ENCODE measurements at places on chromosomes 13 and 19.

DNA sequence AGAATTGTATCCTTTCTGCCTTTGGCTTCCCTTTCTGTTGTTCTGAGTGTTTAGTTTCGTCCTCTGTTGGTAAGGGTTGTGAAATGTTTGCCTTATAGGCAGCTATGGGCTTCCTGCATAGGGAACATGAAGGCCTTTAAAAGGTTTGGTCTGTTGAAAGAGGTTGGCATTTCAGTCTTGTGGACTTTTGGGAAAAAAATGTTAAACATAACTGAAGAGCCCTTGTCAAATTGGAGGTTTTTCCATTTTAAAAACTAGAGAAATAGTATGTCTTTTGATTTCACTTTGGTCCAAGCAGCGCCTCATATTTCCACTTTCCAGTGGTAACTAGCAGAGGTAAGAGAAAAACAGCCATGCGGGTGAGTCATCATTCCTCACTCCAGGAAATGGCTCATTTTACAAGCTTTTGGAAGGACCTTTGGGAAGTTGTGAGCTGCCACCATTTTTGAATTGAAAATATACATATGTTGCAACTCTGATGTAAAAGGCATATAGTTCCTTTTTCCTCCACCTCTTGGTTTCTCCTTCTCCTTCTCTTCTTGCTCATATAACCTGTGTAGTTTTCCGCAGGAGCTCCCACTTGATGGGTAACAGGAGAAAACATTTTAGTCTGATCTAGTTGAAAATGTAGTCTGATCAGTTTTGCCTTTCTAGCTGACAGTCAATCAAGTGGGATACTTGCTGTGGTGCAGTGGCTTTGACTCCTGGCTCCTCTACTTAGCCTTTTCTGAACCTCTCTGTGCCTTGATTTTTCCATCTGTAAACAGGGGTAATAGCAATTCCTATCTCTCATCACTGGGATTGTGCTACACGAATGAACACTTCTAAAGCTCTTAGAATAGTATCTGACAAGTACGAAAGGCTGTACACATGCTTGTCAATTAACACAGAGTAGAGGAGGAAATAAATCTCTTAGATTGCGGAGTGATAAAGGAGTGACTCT lies 23.0 kb downstream of the GPC6 start:
- DNase-seq, result peak; percentile 87

- no peak for DNase-seq
Observed at GRCh38 chr13:105641121-105641520, 894.3 kb downstream of the EFNB2 start.

DNA sequence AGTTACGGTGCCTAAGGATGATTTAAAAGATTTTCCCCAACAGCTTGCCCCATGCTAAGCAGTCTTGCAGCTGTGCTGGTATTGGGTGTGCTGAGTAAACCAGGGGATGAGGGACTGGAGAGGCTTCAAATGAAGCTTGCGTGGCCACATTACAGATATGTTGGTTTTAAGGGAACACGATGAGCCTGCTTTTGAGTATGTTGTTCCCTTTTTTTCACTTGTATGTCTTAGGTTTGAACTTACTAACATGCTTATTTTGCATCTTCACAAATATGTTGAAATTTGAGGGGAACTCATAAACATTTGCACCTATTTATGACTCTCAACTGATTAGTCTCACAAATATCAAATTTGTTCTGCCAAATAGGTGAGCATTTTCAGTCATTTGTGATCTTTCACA lies 2.0 kb upstream of the IL17D start:
- no peak for DNase-seq

DNA sequence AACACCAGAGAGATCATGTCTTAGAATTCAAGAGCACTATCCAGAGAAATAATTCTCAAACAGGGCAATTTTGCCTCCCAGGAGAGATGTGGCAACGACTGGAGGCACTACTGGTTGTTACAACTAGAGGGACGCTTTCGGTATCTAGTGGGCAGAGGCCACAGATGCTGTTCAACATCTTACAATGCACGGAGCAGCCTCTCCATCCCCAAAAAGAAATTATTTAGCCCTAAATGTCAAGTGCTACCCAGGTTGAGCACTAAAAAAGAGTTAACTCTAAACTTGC lies 78.6 kb downstream of the ABCC4 start:
- no peak for DNase-seq

DNA sequence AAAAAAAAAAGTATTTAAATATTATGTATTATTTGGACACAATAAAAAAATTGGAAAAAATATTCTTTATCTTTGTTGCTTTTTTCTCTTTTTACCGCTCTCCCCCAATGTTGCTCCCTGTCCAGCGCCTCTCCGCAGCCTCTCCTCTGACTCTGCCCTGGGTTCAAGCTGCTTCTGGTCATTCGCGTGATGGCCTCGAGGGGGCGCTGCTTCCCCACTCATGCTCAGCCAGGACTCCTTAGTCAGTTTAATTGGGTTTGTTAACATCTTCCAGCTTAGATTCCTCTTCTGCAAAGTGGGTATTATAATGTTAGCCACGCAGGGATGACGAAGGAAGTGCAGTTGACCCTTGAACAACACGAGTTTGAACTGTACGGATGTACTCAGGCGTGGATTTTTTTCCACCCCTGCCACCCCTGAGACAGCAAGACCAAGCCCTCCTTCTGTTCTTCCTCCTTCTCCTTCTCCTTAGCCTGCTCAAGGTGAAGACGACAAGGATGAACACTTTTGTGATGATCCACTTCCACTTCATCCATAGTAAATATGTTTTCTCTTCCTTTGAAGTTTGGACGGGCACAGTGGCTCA lies 4.9 kb upstream of the NWD1 start:
- peak; percentile 39 for DNase-seq

DNA sequence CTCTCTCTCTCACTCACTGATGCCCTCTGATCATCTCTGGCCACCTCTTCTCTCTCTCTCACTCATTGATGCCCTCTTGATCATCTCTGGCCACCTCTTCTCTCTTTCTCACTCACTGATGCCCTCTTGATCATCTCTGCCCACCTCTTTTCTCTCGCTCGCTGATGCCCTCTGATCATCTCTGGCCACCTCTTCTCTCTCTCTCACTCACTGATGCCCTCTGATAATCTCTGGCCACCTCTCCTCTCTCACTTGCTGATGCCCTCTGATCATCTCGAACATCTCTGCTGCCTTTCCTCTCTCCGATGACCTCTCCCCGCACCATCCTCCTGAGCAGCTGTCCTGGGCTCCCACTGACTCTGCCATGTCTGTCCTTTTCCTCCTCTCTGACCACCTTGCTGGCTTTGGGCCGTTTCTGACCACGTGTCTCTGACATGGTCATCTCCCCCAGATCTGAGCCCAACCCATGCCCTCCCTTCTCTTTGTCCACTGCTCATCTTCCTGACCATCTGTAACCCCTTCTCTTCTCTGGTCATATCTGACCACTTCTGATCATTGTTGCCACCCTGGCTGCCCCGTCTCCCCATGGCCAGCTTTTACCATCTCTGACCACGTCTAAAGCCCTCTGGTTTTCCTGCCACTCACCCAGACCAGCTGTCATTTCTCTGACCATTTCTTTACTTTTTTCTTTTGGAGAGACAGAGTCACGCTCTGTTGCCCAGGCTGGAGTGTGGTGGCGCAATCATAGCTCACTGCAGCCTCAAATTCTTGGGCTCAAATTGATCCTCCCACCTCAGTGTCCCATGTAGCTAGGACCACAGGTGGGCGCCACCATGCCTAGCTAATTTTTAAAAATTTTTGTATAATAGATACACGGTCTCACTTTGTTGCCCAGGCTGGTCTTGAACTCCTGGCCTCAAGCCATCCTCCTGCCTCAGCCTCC lies 2.4 kb downstream of the LRFN3 start:
- no peak for DNase-seq

- DNase-seq, result no peak
Observed at GRCh38 chr19:44891016-44891882, at the start of gene TOMM40. Gene TOMM40 (plus strand): TSS chr19:44891254. CDS start chr19:44891416, 162 bp downstream.

GRCh38 chr13:49210669-49211068 lies 9.5 kb upstream of the MLNR start:
- no peak for DNase-seq

DNA sequence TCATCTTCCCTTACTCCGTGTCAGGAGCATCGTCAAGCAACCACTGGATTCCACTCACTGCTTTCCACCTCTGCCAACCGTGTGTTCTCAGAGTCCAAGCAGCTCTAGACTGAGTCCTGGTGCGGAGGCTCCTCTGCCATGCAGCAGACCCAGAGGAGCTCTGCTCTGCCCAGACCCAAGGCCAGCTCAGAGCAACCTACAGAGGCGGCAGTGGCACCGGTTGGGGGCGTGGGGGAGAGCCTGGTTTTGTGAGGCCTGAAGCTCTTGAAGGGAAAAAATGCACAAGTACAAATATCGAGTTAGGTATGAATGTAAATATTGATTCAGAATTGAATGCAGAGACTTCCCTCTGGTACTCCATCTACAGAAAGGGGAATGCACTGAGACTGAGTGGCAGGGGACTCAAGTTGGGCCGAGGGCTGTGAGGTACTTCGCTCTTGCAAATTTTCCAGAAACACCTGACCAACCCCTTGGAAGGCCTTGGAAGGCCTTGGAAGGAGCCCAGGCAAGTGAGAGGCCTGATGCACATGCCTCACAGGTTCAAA lies 46.7 kb downstream of the GJA3 start:
- DNase-seq, result no peak

DNA sequence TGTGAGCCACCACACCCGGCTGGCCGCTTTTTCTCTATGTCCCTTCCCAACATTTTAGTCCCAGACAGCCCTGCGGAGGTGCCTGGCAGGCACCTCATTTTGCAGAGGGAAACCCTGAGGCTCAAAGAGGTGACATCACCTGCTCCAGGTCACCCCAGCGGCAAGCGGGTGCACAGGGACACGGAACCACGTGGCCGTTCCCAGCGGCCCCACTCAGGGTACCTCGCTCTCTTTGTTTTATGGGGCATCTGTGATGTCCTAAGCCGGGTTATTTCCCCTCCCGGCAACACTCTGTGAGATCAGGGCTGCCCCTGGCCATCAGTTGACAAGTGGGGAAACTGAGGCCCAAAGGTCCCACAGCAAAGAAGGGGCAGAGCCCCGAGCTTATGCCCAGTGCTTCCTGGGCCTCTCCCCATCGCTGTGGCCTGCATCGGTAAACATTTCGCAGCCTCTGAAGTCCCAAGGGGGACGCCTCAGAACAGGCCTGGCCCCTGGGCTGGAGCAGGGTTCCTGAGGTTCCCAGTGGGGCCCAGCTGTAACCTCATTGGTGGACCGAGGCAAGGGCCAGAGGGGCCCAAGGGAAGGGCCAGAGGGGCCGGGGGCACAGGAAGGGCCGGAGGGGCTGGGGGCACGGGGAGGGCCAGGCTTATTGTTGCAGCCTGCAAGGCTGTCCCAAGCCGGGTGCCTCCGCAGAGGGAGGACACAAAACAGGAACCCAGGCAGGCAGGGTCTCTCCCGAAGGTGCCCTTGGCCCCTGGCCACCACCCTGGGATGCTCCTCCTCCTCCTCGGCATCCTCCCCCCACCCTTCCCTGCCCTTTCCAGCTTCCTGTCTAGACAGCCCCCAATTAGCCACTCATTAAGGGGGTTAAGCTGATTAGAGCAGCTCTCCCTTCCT lies 39.0 kb downstream of the SMIM24 start:
- no peak for DNase-seq

GRCh38 chr19:30085394-30085793 lies 143.4 kb downstream of the URI1 start:
- no peak for DNase-seq

DNA sequence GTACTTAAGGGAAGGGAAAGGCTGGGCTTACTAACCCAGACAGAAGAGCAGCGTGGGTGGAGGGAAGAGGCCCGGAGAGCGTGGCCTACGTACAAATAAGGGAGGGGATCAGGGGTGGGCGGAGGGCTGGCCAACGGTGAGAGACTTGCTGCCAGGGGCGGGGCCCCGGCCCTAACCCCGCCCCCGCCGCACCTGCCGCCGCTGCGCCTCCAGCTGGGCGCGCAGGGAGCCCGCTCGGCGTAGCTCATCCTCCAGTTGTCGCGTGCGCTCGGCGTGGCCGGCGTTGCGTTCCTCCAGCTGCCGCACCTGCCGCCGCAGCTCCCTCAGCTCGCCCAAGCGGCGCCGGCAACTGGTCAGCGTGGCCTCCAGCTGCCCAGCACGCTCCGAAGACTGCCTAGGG lies 5.7 kb downstream of the HOOK2 start:
- no peak for DNase-seq

DNA sequence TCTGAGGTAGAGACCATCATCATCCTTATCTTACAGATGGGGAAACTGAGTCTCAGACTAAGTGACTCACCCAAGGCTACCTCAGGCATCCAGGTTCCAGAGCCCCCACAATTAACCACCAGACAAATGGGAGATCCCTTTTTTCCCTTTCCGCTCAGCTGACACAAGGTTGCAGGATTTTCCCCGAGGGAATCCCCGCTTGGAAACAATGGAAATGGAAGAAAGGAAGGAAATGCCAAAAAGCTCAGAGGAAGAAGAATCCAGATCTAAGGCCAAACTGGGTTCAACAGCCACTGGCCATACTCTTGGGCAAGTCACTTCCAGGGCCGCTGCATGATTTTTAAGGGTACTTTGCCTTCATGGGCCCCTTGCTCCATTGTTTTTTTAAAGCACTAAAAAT lies 1.6 kb downstream of the ZNF71 start:
- peak; percentile 18 for DNase-seq

- DNase-seq, result no peak
Observed at GRCh38 chr13:30799356-30799824, 64.0 kb downstream of the ALOX5AP start.

DNA sequence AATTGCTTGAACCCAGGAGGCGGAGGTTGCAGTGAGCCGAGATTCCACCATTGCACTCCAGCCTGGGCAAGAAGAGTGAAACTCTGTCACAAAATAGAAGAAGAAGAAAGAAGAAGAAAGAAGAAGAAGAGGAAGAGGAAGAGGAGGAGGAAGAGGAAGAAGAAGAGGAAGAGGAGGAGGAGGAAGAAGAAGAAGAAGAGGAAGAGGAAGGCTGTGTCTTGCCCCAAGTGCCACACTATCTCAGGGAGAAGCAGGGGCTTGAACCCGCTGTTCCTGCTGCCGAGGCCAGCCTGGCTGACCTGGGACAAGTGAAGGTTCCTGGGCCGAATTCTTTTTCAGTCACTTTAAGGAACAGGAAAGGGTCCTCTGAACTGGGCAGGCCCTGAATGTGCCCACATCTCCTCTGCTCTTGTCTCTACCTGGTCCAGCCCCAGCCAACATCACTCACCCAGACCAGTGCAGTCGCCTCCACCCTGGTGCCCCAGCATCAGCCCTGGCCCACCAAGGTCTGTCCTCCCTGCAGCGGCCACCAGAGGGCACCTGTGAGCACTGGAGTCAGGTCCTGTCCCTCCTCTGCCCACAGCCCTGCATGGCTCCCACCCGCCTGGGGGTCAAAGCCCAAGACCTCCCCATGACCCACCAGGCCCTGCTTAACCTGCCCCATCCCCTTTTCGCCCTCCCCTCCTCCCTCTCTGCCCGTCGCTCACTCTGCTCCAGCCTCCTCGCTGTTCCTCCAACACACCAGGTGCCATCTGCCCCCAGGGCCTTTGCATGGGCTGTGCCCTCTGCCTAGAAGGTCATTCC lies 20.0 kb downstream of the TICAM1 start:
- peak; percentile 74 for DNase-seq

GRCh38 chr13:89577301-89577700 lies 1770.2 kb upstream of the MIR17HG start:
- no peak for DNase-seq

Measured in cardiac fibroblast (primary cell).